ENCODE measurements at places on chromosomes 11 and 22.

DNA sequence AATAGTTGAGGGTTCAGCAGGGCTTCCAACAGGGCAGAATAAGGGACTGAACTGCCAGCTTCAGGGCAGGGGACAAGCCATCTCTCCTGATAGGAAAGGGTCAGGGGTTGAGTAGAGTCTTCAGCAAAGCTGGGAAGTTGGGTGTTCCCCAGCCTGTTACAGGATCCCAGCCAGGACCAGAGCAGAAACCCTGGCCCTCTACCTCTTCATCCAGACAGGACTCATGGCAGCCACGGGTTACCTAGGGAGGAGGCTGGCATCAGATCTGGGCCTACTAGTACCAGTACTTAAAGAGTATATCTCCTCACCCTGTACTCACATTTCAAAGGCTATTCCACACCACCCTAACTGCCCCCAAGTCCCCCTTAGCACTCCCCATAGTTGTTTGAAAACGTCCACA is 2.4 kb upstream of the TAF10 start:
- DNase-seq: no peak

DNA sequence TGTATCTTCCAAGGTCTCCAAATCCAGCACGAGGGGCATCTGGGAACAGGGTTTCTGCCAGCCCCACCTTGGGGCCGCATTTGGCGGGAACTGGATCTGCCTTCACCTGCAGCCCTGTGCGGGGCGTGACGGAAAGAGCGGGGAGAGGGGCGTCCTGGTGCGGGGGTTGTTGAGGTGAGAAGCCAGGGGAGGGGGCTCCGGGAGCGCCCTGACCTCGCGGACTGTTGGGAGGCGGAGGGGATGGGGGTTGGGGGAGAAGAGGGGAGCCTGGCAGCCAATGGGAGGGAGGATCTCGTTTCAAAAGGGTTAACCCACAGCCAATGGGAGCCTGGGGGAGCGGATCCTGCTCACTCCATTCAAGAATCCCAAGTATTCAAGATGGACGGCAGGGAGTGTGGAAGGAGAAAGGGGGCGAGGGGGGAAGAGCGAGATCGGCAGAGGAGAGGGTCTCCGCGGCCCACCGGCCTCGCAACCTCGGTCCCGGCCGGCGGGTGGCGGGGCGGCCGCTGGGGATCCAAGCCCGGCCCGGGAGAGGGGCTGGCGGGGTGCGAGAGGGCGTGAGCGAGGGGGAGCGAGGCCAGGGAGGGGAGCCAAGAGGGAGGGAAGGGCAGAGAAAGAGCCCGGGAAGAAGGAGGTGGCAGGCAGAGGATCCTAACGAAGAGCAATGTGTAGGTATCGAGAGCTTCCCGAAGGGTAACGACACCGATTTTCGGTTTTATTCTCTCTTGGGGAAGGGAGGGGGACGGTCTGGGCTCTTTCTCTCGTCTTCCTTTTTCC is 11.5 kb downstream of the YPEL4 start:
- DNase-seq: peak; percentile 55

- DNase-seq: no peak
Measured at GRCh38 chr11:73374151-73374550, 2.0 kb upstream of the RELT start.

DNA sequence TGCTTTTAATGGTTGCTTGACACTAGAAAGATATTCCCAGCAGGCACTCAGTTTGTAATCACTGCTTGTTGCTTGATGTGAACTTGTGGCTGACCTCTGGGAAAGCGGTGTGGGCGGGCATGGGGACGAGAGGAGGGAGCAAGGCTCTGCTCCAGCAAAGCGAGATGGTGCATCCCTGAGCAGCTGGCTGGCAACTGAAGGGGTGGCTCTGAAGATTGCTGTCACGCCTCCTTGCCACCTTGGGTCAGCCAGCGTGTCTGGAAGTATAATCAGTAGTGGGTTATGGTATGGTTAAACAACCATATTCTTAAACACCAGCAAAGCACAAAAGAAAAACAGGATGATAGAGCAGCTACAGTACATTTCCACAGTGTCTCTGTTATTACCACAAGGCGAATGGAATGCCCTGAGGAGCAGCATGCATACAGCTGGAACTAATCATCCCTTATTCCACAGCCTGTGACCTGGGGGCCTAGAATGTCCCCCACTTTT is 124.5 kb downstream of the TRIM44 start:
- no peak for DNase-seq

DNA sequence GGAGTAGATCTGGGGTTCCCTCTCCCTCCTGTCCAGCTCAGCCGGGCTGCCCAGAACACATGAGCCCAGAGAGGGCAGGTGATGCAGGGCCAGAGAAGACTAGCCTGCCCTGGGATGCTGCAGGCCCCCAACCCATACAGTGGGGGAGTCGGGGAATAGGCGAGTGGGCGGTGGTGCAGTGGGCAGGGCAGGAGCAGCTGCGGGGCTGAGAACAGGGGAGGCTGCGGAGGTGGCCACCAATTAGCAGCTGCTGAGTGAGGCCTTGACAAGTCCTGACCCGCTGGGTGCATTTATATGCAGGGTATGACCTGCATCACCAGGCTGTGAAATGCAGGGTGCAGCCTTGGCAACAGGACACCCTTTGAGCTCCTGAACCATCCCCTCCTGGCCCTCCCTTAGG is 43.1 kb downstream of the NFAM1 start:
- no peak for DNase-seq

- DNase-seq: no peak
Measured at GRCh38 chr11:16226245-16226644, 130.1 kb downstream of the SOX6 start.
